ENCODE measurements at places on chromosomes 13 and 19. TPM values are rescaled to one million over a fixed set of nuclear protein-coding genes. Genes with fewer than 3 reads are reported as not detected.

- no peak for DNase-seq
These were observed 933 bp downstream of the TFPT start for GRCh38 chr19:54114340-54115108.

DNA sequence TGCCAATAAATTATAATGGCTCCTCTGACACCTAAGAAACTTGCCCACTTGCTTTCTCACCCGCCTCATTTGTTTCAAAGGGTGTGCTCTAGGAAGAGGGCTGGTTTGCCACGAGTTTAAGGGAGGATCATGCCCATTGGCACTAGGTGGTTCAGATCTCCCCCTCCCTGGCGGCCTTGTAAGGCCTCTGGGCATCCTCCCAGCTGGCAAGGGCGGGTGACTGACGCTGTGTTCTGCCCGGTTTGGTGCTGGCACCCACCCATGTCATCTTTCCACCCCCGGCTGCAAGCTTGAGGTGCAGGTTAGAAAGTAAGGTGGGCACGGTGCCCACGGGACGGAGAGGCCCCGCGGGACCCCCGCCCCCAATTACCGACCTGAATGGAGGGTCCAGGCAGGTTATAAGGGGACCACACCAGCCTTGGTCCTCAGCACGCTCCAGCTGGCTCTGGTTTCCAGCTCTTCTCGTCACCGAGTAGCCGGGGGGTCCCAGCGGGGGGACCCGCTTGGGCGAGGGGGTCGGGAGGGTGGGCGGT is 90.4 kb downstream of the PTPRS start:
- no peak for DNase-seq

DNA sequence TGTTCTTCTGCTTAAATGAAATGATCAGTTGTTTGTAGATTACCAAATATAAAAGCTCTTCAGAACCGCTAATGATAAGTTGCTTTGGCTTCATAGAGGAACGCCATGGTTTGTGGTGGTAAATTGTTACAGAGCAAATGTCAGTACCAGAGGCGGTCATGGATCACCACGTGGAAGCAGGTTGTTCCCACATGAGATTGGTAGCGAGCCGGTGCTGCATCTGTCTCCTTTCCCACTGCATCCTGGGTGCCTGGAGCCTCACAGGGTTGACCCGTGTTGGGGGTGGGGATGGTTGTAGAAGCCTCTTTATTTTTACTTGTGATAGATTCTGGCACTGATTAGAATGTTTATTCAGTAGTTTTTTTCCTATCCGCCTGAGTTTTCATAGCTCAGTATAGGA is 14.7 kb downstream of the GARRE1 start:
- DNase-seq = no peak

DNA sequence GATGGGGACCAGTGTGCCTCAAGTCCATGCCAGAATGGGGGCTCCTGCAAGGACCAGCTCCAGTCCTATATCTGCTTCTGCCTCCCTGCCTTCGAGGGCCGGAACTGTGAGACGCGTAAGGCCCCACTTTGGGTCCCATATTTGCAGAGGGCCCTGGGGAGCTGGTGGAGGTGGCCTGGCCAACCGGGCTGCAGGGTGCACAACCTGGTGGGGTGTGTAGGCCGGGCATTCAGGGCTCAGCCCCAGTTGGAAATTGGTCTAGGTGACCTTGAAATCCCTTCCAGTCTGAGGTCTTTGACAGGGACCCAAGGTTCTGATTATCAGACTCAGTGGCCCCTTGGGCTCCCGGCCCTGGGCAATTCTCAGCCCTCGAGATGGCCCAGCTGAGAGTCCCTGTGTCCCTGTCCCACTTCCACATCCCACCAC is 8.3 kb downstream of the F7 start:
- DNase-seq = no peak

- no peak for DNase-seq
These were observed 5.5 kb downstream of the AP3D1 start for GRCh38 chr19:2145831-2146241.

GRCh38 chr13:94711561-94712286 is 621 bp downstream of the SOX21 start:
- DNase-seq = peak; percentile 36

- DNase-seq = no peak
These were observed 5.5 kb upstream of the METTL21C start for GRCh38 chr13:102700088-102701031.

GRCh38 chr19:50357178-50358100 is 8.0 kb downstream of the NAPSA start:
- DNase-seq = peak; percentile 67

- peak; percentile 87 for DNase-seq
These were observed 1.6 kb downstream of the IER2 start for GRCh38 chr19:13151605-13152355.

DNA sequence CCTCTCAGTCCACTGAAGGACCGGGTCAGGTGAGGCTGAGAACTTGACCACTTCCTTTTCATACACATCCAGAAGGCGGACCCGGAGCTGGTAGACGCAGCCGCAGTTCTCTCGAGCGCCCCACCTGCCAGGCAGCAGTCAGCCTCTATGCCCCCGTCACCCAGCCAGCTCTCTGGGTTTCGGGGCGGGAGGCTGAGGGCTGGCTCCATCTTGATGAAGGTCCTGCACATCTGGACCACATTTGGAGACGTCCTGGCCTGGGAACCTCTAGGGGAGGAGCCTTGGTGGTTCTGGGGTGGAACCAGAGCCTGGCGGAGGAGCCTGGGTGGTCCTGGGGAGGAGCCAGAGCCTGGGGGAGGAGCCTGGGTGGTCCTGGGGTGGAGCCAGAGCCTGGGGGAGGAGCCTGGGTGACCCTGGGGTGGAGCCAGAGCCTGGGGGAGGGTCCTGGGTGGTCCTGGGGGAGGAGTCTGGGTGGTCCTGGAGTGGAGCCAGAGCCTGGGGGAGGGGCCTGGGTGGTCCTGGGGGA is 14.3 kb downstream of the MRPS12 start:
- DNase-seq = no peak

GRCh38 chr13:97223037-97223710 is 1.0 kb downstream of the MBNL2 start:
- DNase-seq = no peak

CPB2 gene
- 0.44 TPM for total RNA-seq

RASIP1 gene
- total RNA-seq = 1.0 TPM

SGCG gene
- not detected for total RNA-seq

KLK2 gene
- total RNA-seq = not detected

COX7A1 gene
- total RNA-seq = not detected
